ENCODE measurements at places on chromosomes 12 and 14.

DNA sequence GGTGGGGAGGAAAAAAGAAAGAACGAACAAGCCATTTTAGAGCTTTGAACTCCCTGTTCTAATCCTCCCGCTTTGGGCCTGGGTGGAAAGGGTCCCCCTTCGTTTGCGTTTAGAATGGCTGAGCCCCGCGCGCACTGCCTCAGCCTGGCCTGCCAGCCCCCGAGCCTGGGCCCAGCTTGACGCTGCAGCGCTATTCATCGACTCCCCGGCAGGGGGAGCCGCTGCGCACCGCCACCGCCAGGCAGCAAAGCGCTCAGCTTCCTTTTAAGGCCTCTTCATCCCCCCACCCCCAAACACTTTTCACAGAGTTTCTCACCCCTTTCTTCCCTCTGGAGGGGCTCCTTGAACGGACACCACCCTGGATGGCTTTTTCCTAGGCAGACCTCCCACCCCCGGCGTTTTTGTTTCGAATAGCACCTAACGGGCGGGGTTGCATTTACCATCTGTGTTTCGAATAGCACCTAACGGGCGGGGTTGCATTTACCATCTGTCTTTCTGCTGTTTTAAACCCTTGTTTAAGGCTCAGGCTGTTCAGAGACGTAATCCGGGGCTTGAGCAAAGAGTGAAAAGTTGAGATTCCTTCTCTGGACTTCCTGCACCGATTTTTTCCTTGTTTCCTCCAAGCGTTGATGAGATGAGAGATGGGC, 56.4 kb upstream of the PIWIL1 start:
- DNase-seq = no peak

DNA sequence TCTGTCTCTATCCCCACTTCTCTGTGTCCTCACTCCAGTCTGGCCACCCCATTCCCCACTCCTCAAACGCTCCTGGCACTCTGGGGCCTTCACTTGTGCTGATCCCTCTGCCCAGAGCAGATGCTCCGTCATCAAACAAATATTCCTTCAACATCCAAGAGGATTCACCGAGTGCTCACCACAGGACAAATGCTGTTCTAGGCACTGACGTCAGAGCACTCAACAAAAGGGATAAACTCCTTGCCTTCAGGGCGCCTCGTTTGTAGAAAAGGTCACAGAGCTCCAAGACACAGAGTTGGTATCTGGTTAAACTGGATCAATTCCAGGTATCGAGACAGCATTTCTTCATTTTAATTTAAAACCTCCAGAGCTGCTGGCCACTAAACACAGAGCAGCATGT, 35.3 kb downstream of the PSMC1 start:
- DNase-seq = no peak

GRCh38 chr12:79151956-79152355, 287.4 kb downstream of the SYT1 start:
- DNase-seq = no peak

DNA sequence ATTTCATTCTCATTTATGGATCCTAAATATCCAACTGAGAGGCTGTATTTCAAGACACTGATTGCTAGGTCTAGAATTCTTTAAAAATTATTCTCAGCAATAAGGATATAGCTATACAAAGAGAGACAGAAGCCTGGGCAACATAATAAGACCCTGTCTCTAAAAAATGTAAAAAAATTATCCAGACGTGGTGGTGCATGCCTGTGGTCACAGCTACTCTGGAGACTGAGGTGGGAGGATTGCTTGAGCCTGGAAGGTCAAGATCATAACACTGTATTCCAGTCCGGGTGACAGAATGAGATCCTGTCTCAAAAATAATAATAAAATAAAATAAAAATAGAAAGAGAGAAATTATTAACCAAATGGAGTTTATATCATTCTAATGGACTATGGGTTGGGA, 20.6 kb upstream of the ARID2 start:
- DNase-seq = no peak

DNA sequence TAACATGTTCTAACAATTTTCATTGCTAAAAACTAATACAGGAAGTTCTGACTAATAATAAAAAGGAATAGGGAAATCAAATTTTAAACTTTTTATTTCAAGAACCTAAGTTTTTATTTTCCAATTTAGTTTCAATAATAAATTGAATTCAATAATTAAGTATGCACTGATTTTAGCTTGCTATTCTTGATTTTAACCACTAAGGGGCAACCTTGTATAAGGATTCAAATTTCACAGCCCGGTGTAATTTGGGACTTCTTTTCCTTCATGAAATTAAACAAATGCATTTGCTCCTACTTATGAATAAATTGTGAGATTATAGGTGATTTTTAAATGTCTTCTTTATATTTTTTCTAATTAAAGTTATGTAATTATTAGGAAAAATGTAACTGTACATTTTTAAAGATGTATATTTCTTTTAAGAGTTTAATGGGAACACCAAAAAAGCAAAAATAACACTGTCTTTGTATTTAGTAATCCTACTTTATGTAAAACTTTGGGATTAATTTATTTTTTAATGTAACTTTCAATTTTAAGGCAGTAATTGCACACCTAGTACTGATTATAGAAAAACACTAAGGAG, 241.4 kb upstream of the PDZRN4 start:
- no peak for DNase-seq

GRCh38 chr12:47408171-47408871, 297.5 kb downstream of the RPAP3 start:
- no peak for DNase-seq

- DNase-seq = no peak
Observed at GRCh38 chr14:37480446-37481290, 114.4 kb downstream of the FOXA1 start.

DNA sequence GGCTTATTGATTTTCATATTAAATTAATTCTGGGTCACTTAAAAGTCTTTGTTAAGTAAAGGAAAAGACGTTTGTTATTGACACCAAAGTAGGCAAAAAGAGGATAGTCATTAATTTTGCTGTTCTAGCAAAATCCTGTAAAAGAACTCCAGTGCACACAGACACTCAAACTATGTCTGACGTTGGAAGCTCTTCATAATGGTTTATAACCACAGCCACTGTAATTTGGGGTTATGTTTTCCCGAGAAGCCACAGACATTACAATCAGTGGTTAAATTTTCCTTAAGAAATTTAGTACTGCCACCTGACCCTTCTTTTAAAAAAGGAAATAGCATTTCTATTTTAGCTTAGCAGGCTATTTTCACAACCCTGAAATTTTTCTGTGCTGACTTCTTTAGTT, 267.5 kb downstream of the CCDC91 start:
- no peak for DNase-seq

- DNase-seq = no peak
Observed at GRCh38 chr14:54584097-54584496, 17.2 kb downstream of the SAMD4A start.

DNA sequence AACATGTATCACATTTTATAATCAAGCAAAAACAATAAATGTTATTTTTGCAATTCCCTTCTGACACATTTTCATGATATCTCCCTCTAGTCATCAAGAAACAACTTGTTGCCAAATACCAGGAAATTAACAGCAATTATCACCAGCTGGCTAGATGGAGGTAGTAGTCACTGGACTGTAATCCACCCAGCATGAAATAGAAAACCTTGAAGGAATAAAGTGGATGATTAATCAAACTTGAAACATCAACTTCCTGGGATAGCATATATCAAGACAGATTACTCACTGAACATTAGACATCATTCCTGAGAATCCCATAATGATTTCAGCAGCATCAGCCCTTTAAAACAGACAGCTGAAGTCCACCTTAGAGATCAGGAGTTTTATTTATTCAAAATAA, 259.0 kb downstream of the CCDC59 start:
- DNase-seq = no peak

DNA sequence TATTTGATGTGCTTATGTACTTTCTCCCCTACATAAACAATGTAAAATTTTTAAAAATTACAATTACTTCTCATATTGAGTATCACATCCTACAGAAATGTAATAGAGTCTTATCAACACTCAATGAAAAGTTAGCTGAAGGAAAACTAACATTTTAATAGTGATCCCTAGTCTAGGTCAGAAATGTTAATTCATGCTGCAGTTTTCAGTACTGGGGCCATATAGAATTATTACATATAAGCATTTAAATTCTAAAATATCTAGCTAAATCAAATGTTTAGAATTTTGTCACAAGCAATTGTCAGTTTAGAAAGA, 37.8 kb downstream of the SLC6A15 start:
- DNase-seq = no peak

GRCh38 chr12:92362785-92363184, 217.1 kb upstream of the BTG1 start:
- DNase-seq = no peak
